ENCODE measurements at places on chromosomes 3 and 15.

GRCh38 chr3:5166846-5167245 lies 20.7 kb upstream of the EDEM1 start:
- no peak for DNase-seq

DNA sequence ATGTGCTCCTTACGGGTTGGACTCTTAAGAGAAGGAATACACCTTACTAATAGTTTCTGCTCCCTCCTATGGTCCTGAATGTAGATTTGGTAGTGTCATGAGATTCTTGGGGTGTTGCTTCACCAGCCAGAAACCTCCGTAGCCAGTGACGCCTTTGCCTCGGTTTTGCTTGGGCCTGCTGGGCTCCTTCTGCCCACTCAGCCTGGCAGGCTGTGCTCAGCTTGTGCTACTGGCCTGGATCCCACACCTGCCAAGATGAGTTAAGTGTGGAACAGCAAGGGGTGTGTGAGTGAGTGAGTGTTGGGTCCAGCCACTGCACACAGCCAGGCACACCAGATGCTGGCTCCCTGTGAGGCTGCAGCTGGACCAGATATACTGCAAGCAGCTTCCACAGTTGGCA lies 560.1 kb downstream of the NLGN1 start:
- no peak for DNase-seq

DNA sequence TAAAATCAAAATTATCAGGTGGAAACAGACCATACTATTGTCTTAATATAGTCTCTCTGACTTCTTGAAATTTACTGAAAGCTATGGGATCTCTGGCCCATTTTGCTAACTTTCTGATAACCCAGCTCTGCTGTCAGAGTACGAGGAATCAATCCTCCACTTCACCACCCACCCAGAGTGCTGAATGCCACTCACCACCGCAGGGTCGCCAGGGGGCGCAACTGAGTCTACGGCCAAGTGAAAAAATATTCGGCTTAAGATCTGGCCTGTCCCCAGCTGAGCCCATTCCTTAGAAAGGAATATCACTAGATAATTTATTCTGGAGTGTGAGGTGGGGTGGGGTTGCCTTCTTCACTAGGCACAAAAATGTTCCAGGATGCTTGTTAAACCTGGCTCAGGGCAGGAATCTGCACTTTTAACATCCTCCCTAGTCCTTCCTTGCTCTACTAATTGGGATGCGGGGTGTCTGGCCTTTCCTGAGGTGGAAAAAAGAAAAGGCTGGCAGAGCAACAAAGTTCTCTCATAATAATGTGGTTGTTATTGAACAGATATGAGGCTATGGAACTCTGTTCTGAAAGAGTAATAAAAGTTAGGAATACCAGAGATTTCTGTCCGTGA lies 520.6 kb downstream of the MFSD1 start:
- DNase-seq, result no peak

GRCh38 chr3:50192689-50193141 lies 1.3 kb downstream of the GNAT1 start:
- peak; percentile 74 for DNase-seq

DNA sequence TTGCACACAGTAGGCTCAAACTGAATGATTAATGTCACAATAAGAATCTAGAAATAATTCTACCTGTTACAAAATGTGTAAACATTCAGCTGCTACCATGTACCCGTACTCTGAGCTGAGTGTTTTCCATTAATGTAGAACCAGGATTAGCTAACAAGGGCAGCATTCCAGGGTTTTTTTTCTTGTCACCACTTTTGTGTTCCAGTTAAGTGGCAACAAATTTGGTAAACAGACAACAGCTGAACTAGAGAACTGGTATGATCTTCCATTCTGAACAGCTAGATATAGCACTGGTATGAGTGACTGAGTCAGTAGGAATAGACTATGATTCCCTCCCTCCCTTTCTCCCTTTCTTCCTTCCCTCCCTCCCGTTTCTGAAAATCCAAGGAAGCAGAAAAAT lies 229.4 kb downstream of the CD47 start:
- no peak for DNase-seq

DNA sequence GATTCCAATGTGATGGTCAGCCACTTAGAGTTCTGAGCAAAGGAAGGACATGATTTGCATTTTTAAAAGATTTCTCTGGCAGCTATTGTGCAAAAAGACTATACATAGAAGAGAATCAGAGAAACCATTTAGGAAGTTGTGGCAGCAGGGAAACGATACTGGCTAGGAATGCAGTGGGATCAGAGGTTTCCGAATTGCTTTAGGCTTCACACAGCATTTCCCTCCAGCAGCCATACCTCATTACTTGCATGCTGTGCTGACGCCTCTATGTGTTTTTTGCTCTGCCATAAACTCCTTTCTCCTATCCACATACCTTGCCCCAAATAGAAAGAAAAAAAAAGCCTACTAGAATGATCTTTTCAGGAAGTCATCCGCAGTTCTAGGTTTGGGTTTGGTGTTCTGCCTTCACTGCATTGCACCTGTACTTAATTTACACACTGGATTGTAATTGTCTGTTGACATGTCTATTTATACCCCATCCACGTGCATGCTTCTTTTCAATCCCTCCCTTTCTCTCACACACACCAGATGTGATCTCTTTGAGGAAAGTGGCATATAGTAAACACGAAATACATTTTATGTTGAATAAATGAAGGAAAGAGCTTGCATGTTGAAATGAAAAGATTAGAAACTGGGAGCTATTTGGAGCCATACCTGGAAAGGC lies 860.3 kb upstream of the SEMA6D start:
- DNase-seq, result no peak

DNA sequence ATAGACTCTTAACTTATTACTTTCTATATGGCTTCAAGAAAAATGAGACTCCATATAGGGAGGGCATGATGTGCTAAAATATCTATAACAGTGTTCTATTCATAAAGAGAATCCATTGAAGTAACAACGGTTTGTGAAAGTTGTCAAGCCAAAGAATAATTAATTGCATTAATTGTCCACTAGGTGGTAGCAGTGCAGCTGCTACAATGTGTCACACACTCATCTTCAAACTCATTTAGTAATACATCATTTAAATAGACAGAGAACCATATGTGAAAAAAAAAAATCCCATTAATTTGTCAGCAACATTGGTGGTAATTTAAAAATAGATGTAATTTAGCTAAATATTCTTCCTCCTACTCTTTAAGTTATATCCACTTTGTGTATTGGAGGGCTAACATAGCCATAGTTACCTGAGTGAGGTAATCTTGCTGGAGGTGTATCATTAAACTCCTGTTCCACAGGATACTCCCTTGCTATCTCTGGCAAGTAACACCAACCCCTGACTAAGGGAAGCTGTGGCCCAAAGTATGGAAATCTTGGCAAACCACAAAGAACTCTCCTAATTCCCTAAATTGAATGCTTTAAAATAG lies 3.7 kb upstream of the CPA3 start:
- DNase-seq, result no peak

GRCh38 chr15:51046799-51047449 lies 47.8 kb downstream of the TNFAIP8L3 start:
- no peak for DNase-seq

- DNase-seq, result no peak
These were observed 265.6 kb upstream of the ATP11B start for GRCh38 chr3:182527745-182528144.

GRCh38 chr3:46280105-46280797 lies 38.0 kb downstream of the CCR3 start:
- DNase-seq, result no peak

GRCh38 chr15:89444241-89445225 lies 51.9 kb downstream of the RHCG start:
- no peak for DNase-seq

DNA sequence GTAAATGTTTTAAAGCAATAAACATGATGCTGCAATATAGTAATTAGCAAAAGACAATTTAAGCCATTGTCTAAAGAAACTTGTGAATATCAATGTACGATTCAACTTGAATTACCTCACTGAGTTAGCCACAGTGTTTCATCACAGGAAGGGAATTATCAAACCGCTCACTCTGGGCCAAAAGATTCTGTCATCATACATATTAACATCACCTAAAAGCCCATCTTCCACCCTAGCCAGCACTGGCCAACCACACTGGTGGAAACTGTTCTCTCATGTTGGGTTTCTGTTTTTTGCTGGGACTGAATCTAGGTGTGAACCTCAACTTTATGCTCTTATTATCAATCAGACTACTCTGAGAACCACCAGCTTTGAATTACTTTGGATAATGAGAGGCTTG lies 497.7 kb upstream of the THBS1 start:
- DNase-seq, result no peak

- no peak for DNase-seq
These were observed 80.1 kb downstream of the CCNL1 start for GRCh38 chr3:157079676-157080369.

GRCh38 chr3:61687206-61687605 lies 125.8 kb downstream of the PTPRG start:
- no peak for DNase-seq

- DNase-seq, result no peak
These were observed 16.6 kb downstream of the GP9 start for GRCh38 chr3:129077222-129077621.

- DNase-seq, result no peak
These were observed 319.4 kb upstream of the POU1F1 start for GRCh38 chr3:87595798-87596197.

GRCh38 chr15:55256281-55257011 lies 33.2 kb downstream of the RAB27A start:
- DNase-seq, result no peak

GRCh38 chr3:81985996-81986723 lies 224.7 kb upstream of the GBE1 start:
- DNase-seq, result no peak

GRCh38 chr3:45128950-45129349 lies 17.2 kb downstream of the CDCP1 start:
- DNase-seq, result no peak

DNA sequence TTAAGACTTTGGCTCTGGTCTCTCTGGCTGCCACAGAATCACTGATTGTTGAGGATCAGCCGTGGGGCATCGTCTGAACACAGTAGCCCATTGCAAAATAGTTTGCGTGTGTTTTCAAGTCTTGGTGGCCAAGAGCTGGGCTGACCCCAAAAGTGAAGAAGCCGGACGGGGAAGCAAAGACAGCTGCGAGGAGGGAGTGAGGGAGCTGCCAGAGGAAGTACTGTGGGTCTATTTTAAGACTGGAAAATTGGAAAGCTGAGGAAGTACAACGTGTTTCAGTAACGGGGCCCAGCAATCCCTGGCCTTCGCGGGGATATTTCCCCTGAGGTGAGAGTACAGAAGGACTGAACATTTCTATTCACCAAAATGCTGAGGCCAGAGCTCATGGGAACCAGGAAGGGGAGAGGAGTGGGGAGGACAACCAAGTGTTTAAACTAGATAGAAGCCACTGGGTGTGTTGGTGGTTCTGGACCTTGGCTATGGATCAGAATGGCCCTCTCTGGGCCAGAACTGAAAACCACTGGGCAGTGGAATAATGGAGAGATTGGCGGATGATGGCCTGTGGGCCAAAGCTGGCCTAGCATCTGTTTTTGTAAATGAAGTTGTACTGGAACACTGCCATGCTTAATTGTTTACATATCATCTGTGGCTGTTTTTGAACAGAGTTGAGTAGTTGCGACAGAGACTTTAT lies 34.1 kb upstream of the LIMD1 start:
- no peak for DNase-seq

DNA sequence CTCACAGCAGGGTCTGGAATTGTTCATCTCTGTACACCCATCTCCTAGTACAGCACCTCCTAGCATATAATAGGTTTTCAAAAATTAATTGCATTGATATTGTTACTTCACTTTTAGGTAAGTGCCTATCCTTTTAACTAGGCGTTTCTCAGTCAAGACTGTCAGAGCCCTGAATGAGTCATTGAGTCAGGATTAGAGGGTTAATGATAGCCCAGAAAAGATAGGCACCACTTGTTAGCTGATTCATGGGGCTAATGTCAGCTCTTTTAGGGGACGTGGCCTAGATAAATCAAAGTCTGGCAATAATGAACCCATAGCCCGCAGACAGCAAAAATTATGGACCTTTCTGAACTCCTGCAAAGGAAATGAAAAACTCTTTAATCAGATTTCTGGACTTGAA lies 42.9 kb downstream of the TIMP4 start:
- no peak for DNase-seq

GRCh38 chr3:124787476-124788195 lies 57.4 kb downstream of the UMPS start:
- DNase-seq, result no peak

DNA sequence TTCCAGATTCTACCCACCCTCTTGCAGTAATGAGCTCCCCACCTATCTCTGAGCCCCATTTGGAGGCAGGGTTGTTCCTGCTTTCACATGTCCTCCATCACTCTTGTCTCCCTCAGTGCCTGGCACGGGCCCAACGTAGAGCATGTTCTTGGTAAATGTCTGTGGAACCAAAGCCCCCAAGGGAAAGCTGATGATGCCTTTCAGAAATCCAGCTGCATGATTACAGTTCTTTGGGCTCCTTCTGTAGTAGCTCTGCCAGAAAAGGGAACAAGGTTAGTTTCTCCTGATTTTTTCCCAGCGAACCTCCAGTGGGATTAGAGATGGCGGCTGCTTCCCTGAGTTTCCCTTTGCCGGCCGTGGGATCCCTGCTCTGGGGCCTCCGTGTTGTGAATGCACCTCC lies 39.3 kb downstream of the CGNL1 start:
- DNase-seq, result no peak

DNA sequence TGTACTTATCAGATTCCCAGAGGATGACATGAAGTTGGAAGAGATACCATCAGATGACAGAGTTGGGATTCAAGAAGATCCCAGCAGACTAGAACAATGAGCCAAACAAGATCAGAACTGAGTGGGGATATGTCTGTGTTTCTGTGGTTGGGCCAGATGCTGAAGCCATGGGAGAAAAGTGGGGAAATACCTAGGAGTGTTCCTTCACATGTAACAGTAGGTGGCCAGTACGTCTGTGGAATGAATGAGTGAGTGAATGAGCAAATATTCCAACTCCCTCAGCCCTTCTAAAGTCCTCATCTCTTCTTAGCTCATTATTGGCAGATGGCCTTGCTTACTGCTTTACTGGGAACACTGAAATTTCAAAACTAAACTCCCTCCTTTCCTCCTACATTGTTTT lies 32.2 kb upstream of the GREM1 start:
- DNase-seq, result no peak

GRCh38 chr3:109825971-109826810 lies 488.8 kb upstream of the DPPA4 start:
- DNase-seq, result no peak

GRCh38 chr3:127790882-127791183 lies 31.5 kb downstream of the MGLL start:
- DNase-seq, result no peak

DNA sequence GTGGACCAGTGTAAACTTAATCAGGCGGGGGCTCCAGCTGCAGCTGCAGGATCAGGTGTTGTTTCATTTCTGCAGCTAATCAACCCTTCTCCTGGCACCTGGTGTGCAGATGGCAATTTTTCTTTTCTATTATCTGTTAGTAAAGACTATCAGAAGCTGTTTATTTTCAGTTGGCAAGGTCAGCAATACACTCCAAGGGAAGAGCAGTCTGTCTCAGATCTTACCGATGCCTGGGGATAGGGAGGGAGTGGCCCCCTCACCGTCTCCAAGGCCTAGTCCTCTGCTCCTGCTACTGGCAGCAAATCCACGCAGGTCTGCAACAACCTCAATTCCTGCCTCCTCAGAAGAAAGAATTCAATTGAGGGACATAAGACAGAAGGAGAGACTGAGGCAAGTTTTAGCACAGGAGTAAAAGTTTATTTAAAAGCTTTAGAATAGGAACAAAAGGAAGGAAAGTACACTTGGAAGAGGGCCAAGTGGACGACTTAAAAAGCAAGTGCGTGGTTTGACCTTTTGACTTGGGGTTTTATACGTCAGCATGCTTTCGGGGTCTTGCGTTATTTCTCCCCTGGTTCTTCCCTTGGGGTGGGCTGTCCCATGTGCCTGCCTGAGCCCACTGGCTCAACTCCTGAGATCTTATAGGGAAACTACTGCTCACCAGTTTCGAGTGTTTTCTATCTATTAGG lies 9.2 kb downstream of the CCRL2 start:
- DNase-seq, result no peak

- no peak for DNase-seq
These were observed 22.3 kb downstream of the KCNAB1 start for GRCh38 chr3:156142702-156143101.

Measured in stimulated activated CD8-positive, alpha-beta memory T cell treated with anti-CD3 and anti-CD28 coated beads, Interleukin-7, amount 100 ng/mL, for 1 hour (primary cell).